SJCRH30 (cell line): ENCODE measurements at places on chromosomes 12 and 14.
A peak's percentile ranks its signal among the peaks of the same experiment; 100 is the strongest.

- DNase-seq, result no peak
These were observed 25.4 kb downstream of the CLSTN3 start for GRCh38 chr12:7155471-7156034.

DNA sequence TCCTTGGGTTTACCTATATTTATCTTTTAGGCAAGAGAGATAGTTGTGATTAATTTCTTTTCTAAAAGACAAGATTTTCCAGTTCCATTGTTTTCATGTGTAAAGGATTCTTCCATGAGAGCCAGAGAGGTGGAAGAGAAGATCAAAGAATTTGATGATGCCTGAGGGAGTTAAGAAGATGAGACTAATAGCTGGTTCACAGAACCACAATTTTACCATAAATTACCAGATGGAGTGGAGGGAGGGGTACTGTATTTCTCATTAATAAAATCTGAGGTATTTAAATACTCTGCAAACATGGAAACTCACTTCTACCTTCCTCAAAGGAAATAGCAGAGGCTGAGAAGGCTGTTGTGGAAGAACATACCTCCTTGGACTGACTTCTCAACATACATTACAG is 34.6 kb downstream of the ALKBH1 start:
- no peak for DNase-seq

- no peak for DNase-seq
These were observed 167.8 kb downstream of the SLC5A8 start for GRCh38 chr12:101042211-101042610.

DNA sequence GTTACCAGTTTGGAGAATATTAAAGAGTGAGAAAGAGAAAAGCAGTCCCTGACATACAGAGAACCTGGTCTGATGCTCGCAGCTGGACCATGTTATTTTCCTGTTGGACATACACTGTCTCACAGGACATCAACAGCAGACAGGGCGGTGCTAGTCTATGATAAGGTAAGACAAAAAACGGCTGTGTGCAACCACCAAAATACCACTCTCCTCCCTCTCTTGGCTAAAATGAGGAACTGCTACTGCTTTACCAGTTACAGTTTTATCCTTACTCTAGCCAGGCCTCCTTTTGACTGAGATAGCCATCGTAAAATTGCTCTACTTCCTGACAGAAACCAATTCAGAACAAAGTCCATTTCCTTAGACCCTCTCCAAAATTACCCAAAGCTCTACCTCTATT is 47.0 kb upstream of the ERGIC2 start:
- no peak for DNase-seq

GRCh38 chr14:64723691-64724577 is 19.7 kb downstream of the PLEKHG3 start:
- no peak for DNase-seq

- no peak for DNase-seq
These were observed 25.5 kb downstream of the CEP83 start for GRCh38 chr12:94434171-94434570.

- DNase-seq, result no peak
These were observed 293.9 kb downstream of the CCDC91 start for GRCh38 chr12:28484156-28484555.

DNA sequence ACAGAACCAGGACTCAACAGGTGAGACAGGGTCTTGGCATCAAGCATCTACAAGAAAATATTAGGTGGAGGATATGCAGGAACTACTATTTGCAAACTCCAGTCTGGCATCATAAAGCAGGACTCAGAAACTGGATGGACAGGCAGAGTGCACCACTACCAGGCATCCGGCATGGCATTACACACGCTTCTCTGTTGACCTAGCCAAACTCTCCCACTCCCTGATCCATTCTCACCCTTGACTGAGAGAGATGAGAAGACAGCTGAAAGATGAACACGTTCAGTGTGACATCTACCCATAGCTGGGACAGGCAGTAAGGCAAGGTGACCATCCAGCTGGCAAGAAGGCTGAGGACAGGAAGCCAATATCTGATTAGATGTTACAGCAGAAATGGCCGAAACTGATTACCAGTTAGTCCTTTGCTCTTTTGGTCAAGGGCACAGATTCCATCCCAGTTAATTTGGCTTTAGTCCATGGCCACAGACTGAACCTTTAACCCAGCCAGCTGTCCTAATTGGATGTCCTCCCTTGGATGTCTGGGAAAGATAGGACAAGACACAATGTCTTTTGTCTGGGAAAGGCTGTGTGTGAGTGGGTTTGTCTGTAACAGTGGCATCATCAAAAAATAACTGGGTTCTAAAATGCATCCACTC is 71.6 kb downstream of the BBS10 start:
- peak; percentile 46 for DNase-seq

DNA sequence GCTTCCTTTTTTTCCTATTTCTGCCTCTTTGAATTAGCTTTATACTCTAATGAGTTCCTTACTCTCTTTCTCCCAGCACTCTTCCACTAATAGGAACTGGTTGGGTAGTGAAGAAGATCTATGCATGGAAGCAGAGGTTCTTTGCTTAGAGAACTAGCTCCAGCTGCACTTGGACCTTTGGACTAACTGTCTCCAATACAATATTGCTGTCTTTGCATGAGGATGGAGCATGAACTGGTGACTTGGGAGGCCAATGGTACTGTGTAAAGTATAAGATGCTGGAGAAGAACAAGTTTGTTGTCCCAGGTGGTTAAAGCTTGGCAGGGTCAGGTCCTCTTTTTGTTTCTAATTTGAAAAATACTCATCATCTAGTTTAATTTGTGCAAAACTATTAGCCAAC is 2.4 kb upstream of the GLS2 start:
- no peak for DNase-seq

- peak; percentile 2 for DNase-seq
These were observed 1981.7 kb upstream of the FLRT2 start for GRCh38 chr14:83548061-83548839.

- DNase-seq, result no peak
These were observed 5.1 kb downstream of the TESC start for GRCh38 chr12:117093918-117094630.

DNA sequence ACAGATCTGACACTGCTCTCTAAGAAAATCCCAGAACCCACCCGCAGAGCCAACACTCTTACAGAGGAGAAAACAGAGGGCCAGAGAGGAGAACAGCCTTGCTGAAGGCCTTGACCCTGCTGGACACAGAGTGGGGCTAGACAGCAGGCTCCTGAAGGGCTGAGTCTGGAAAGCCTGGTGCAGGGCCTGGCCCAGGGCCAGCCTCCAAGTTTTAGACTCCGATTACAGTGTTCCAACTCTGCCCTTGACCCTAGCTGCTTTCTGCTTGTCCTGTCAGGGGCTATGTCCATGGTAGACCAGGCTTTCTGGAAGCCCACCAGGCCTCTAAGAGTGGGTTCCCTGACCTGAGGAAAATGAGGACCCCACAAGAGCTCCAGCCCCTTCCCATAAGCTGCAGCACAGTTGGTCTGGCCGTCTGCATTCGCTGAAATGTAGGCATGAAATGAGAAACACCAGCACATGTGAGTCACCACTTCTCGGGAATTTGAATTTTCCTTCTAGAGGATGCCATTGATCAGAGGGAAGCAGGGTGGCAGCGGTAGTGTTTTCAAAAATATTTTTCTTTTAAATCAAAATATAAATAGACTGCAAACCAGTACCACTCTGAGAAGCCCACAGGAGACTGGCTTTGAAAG is 154.4 kb downstream of the CALM1 start:
- no peak for DNase-seq

DNA sequence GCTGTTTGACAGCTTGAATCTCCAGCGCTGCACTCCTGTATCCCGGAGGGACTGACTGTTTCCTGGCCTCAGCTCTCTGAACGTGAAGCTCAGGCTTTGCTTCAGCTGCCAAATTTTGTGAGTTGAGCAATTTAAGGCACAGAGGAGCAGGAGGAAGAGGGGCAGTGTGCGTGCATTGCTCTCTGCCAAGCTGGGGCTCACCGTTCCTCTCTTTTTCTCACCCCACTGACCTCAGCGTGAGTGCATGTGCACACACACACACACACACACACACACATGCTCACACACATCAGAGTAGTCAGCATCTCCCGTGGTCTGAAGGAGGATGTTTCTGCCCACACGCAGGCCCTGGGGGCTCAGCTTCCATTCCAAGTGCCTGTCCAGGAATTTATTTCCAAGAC is 27.8 kb upstream of the BDKRB2 start:
- no peak for DNase-seq

DNA sequence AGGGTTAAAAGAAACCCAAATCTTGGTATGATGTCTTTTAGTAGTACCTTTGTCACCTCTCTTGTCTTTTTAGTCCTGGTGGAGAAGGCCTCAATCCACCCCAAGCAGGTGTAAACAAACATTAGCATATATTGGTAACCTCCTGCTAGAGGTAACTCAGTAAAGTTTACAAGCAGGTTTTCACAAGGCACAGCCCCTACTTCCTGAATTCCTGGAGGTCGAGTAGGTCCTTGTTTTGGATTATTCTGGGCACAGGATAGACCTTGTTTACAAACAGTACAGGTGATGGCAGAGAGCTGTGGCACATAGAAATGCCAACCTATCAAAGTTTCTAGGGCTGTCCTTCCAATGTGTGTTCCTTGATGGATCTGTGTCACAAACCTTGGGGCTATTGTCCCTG is 99.1 kb downstream of the ALG10 start:
- DNase-seq, result no peak

GRCh38 chr12:14946162-14946561 is 7.8 kb upstream of the ERP27 start:
- DNase-seq, result no peak

DNA sequence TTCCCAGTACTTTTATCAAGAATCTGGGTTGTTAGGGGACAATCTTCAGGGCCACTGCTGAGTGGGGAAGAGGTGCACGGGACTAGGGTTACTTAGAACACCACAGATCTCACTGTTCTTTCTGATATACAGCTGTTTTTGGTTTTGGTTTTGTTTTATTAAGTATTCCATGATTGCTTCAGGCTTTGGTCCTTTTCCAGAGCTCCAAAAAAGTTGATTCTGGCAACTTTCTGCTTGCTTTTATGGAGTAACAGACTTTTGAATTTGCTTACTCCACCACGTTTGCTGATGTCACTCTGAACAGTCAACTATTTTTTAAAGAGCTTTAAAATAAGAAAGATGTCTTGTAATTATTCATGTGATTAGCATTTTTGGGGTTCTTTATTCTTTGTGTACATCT is 368.1 kb upstream of the FOXG1 start:
- DNase-seq, result no peak

DNA sequence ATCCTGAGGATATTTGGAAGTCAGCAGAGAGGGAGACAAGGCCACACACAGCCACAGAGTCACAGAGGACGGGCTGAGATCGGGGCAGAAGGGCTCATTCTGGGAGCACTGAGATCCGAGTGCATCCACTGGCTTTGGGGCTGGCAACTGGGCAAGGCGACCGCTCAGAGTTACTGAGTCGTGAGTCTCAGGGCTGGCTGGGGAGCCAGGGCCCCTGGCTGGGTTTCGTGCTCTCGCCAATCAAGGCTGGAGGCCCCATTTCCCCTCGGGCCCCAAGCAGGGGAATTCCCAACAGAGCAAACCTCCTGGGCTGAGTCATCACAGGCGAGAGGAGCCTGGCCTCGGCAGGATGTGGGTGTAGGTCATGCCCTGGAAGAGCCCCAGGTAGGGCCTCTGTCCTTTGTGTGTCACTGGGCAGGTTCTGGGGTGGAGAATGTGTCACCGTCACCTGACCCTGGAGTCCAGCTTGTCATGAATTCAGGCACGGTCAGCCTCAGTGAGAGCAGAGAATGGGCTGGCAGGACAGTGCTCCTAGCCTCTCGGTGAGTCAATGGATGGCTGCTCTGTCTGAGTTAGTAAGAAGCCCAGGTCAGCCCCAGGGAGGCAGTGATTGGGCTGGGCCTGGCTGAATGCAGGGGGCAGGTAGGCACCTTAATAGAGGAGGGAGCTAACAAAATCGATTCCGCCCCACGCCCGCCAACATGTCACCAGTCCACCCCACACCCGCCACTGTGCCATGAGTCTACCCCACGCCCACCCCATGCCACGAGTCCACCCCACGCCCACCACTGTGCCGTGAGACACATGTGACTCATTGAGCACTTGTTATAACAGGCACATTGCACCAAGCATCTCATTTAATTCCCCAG is 16.9 kb downstream of the ASB2 start:
- peak; percentile 86 for DNase-seq

GRCh38 chr14:24900269-24901100 is 149.5 kb downstream of the STXBP6 start:
- DNase-seq, result no peak

DNA sequence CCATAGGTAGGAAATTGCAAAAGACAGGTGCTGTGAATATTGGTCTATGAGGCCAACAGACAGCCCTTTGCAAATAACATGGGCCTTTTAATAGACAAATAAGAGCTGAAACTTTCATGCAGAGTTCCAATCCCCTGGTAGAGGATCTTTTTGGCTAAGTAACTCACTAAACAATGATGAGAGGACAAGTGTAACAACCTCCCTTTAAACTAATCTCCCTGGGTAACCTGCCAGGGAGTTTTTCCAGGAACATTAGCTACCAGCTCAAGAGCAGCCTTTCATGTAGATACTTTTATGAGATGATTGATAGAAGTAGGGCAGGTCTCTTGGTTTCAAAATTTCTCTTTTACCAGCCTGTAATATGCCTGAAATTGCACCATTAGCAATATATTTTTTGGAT is 13.8 kb upstream of the CACNA1C start:
- DNase-seq, result no peak

DNA sequence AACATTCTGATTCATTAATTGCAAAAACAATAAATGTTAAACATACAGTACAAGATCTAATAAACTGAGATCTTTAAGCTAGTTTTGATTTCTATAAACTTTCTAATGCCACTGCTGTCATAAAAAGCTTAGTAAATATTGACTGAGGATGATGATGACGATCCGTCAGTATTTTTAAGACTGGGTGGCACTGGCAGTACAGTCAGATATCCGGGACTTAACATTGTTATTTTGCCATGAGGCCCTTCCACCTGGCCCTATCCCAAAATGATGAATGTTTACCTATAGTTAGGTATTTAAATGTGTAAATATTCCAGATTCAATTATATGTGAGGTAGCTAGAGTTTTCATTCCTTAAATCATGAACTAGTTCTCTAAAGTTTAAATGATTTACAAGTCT is 158.5 kb downstream of the FOXA1 start:
- DNase-seq, result no peak

DNA sequence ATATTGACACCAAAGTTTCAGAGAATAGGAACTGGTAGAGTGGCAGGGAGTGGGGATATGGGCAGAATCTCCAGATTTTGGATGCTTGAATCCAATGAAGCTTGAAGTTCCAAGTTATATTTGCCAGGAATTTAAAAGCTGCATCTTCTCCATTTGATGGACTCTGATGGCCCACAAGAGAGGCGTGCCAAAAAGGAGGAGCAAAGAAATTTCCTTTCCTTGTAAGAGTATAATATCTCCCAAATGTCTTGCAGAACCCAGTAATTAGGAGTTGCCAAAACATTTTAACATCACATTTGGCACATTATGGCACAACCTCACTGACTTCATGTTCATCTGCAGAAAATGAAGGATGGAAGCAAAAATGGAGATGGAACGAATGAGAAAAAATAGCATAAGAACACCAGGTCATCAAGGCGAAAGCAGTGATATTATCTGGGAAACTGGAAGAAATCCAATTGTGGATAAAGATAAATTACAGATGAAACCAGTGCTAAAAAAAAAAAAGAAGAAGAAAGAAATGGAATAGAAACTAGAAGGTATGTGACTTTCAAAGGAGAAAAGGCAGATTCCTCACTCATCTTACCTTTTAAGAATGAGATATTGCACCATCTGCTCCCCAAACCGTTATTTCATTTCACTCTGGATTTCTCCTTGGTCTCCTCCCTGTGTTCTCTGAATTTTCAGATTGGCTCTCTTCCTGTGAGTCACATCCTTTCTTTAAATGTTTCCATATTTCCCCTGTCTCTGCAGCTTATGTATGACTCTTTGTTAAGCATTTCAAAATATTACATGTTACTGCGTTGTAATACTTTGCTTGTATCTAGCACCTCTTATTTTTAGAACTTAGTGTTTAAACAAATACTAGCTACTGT is 13.5 kb upstream of the FLRT2 start:
- no peak for DNase-seq
